ENCODE measurements at places on chromosomes 1 and 21. TPM values are rescaled to one million over a fixed set of nuclear protein-coding genes. Genes with fewer than 3 reads are reported as not detected.

DNA sequence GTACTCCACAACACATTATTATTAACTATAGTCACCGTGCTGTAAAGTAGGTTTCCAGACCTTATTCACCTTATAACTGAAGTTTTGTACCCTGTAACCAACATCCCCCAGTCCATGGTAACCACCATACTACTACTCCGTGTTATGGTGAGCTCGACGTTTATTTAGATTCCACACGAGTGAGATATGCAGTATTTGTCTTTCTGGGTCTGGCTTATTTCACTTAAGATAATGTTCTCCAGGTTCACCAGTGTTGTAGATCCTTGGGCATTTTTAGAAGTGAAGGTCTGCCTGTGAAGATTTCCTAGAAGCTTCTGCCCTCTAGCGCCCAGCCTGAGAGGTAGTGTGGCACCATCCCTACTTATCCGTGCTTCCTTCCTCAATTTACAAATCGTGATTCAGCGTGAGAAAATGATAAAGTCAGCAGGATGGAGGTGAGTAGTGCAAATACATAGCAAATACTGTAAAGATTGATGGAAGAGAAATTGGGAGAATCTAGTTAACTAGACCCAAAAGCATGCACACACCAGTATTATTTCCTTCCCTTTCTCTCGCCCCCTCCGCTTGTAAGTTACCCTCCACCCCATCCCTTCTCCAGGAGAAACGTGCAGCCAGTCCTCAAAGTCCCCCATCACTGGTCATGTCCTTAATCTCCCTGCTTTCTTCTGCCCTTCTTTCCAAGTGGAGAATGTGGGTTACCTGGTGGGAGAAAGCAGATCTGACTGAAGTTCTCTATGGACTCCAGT, 36.0 kb upstream of the DISC1 start:
- peak; percentile 46 for DNase-seq

GRCh38 chr1:225257081-225257480, 170.8 kb downstream of the LBR start:
- no peak for DNase-seq

DNA sequence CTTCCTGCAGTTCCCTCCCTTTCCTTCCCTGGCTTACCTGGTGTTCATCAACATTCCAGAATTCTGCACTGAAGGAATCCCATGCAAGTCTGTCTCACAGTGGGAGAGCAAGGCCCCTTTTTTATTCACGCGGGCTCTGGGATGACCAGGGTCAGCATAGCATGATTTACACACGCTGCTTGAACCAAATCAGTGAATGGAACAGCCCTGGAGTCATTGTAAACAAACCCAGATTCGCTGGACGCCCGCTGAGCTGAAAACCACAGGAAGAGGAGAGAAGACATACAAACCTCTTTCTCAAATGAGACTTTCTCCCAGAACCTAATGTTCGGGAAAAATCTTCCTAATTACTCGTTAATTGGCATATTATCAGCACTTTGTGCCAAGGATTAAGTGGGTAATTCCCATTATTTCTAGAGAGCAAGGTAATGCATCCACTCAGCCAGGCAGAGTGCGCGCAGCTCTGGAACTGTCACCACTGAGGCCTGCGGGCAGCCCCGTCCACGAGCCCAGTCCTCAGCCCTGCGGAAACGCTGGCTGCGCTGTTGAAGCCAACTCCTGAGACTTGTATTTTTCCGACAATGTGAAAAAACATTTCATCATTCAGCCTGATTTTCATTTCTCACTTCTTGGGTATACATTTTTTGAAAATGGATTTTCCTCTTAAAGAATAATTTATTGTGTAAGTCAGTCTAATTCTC, 140.0 kb downstream of the ETS2 start:
- peak; percentile 55 for DNase-seq

DNA sequence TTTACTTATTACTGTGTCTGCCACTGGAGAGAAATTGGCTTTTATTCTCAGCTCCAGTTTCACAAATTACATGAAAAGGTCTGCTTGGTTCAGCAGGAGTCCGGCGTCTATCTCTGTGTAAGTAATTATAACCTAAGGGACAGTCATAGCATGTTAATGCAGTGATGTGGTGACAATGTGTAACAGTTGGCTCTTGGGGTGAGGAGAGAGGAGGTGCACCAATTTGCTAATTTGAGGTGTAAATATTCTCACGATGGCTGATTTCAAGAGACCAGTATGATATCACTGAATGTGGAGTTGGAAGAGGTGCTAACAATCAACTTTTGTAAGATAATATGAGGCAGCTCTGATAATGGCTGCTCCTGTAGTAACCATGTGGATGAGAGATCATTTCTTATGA, 86.1 kb downstream of the CTH start:
- DNase-seq = no peak

The MTF2 gene
- 12.4 TPM for total RNA-seq

GRCh38 chr1:21514245-21514644, 5.0 kb downstream of the ALPL start:
- DNase-seq = no peak

DNA sequence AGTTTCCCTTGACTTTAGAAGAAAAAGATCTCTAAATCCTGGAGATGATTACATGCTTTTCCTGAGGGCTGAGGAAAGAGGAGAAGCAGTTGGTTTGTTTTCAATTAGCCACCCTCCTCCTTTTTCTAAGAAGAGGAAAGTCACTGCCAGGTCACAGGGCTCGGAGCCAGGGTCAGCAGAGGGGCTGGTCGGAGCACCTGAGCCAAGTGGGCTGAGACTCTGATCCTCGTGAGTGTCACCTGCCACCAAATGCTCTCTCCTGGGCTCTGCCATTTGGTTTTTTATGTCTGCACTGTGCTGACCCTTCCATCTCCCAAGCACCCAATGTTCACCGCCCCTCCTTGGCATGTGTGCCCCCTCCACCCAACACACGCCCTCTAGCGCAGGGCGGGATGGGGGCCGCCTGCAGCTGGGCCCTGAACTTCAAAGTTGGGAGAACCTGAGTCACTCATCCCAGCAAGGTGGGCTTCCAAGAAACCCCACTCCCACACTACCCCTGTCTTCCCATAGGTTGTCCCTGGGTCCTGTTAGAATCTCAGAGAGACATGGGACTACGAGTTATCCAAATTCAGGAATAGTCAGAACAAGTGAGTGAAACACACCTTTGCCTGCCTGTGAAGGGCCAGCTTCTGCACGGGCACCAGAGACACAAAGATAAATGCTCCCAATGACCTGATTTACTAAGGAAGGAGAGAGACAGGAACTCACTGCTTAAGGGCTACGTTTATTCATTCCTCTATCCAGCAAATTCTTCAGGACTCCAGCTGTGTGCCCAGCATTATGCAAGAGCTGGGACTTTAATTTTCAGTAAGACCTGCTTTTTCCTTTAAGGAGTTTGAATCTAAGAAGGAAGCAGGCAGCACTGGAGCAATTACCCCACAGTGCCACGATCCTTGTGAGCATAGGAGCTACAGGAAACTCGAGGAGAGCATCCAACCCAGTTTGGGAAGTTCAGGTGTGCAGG, 127.5 kb downstream of the RHOU start:
- no peak for DNase-seq

- DNase-seq = no peak
These were observed 746.5 kb upstream of the ADAMTS5 start for GRCh38 chr21:27713154-27714109.

DNA sequence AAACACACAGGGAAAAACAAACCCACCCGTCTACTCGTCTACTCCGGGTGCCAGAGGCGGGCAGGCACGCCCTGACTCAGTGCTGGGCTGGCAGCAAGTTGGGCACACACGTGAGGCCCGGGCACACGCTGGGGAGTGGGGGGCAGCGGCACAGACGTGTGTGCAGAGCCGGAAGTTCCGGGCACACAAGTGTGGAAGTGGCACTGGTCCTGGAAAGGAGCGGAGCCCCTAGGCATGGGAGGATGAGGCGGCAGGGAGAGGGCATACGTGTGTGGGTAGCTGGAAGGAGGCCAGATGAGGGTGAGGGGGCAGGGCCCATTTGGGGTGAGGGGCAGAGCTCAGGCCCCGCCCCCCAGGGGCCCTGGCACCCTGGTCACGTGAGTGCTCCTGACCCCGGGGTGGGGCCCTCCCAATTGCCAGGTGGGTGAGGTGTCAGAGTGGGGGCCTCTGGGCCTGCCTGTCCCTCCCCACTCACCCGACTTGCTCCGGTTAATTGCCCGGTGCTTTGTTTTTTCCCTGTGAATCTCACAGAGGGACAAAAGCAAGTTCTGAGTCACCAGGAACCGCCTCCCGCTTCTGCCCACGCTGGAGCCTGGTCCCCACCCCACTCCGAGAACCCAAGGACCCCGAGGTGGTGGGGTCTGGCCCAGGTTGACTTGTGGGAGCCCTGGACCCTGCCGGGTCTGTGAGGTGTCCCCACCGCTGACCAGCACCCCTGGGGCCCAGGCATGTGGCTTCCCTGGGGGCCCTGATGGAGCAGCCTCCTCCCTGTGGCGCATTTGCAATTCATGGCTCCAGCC, 104.8 kb upstream of the CASZ1 start:
- peak; percentile 53 for DNase-seq

DNA sequence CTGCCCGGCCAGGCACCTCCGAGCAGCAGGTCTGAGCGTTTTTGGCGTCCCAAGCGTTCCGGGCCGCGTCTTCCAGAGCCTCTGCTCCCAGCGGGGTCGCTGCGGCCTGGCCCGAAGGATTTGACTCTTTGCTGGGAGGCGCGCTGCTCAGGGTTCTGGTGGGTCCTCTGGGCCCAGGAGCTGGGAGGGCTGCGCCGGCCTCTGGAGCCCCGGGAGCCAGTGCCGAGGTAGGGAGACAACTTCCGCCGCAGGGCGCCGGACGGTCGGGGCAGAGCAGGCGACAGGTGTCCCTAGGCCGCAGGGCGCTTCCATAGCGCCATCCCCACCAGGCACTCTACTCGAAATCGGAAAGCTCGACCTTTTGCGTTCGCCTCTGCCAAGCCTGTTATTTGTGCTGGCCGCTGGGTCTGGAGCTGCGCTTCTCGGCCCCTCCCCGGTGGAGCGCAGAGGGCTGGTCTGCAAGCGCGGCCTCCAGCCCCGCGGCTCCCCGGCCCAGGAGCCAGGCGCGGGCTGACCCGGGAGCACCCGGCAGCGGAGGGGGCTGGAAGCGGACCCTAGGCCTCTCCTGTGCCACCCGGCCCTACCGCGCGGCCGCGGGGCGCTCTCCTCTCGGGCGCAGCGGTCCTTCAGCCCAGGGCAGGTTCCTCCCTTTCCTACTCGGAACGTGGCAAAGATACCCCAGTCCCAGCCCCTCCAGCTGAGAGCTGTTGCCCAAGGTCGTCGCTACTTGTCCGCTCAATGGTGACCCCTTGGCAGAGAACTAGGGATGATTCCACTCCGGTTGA, 2.2 kb downstream of the SIM2 start:
- DNase-seq = no peak

DNA sequence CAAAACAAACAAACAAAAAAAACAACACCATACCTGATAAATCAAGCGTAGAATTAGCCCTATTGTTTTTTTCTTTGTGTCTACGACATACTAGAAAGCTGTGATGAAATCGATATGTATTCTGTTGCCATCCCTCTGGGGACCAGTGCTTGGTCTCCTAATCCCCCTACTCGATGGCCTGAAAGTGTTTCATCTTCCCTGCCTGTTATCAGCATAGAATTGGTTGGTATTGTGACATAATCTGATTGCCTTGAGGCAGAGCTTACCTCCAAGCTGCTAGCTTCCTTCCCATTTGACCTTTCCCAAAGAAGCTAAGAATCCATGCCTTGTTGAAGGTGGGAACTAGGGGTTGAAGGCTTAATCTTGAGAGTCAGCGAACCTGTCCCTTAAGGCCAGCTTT, 40.7 kb upstream of the PIGV start:
- DNase-seq = no peak

The PLA2G2D gene
- total RNA-seq = not detected

DNA sequence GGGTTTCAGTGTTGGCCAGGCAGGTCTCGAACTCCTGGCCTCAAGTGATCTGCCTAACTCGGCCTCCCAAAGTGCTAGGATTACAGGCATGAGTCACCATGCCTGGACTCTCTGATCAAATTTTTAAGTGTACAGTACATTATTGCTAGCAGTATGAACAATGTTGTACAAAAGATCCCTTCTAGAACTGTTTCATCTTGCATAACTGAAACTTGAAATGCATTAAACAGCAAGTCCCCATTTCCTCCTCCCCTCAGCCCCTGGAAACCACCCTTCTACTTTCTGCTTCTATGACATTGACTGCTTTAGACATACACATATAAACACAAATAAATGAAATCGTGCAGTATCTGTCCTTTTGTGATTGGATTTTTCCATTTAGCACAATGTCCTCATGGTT, 463.4 kb downstream of the PTPRC start:
- DNase-seq = no peak

DNA sequence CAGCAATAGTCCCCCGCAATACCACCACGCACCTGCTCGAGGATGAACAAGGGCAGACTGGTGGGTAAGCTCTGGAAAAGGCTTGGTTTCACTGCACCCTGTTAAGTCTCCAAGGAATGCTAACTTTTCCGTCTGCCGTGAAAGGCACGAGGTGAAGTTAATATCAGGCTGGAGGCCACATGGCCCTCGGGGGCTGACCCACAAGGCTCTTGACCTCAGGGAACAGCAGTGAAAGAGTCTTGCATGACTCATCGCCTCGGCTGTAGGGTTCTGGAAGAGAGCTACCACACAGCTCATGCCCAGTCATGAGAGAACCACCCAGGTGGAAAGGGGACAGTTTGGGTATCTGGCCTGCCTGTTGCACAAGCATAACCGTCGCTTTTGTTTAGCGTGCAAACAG, 24.7 kb downstream of the SCCPDH start:
- no peak for DNase-seq

- no peak for DNase-seq
These were observed 12.1 kb downstream of the TIE1 start for GRCh38 chr1:43312663-43313515.

DNA sequence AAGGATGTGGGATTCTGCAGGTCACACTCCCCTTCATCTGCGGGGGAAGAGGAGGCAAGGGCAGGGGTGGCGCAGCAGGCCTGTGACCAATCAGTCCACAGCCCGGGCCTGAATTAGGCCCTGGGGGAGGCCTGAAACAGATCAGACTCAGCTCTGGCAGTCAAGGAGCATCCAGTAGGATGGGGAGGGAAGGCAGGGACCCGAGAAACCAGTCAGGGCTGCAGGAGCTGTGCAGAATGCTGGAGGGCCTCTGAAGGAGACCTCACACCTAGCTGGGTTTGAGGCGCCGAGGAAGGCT, 12.7 kb downstream of the TNNT2 start:
- no peak for DNase-seq

The TPTE gene
- total RNA-seq = 3.7 TPM

The ECM1 gene
- total RNA-seq = 27.5 TPM

The CD1E gene
- not detected for total RNA-seq

DNA sequence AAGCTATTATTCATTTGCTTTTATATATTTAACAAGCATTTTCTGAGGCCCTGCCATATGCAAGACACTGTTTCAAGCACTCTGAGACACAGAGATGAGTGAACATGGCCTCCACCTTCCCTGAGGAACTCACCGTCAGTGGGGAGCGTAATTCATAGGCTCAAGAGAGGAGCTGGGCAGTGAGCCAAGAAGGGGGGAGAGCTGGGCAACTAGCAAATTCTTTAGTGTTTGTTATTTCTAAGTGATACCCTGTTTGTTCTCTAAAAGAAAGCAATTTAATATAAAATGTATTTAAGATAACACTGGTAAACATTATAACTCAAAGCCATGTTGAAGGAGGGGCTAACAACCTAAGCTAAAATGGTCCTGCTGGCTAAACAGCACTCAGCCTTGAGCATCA, 119.2 kb upstream of the NGF start:
- no peak for DNase-seq

- DNase-seq = no peak
These were observed at the start of gene CD84 for GRCh38 chr1:160579216-160579701. CD84 (minus strand) TSS chr1:160579496; CDS start chr1:160579437, 59 bp downstream.

The THEM5 gene
- not detected for total RNA-seq

The OR2T33 gene
- 0.79 TPM for total RNA-seq

The PKP1 gene
- total RNA-seq = not detected

GRCh38 chr1:8255712-8256111, 62.2 kb upstream of the SLC45A1 start:
- DNase-seq = no peak

- DNase-seq = no peak
These were observed 48.5 kb upstream of the S1PR1 start for GRCh38 chr1:101188331-101188730.
